ENCODE measurements at places on chromosomes 3 and 15. TPM values are rescaled to one million over a fixed set of nuclear protein-coding genes. Genes with fewer than 3 reads are reported as not detected.
A peak's percentile ranks its signal among the peaks of the same experiment; 100 is the strongest.

The HTR3C gene
- not detected for total RNA-seq

The PCLAF gene
- total RNA-seq = not detected

The MAP6D1 gene
- total RNA-seq = 1.1 TPM

The FBN1 gene
- total RNA-seq = 135 TPM

The TM6SF1 gene
- 7.8 TPM for total RNA-seq

The SH3GL3 gene
- total RNA-seq = 0.67 TPM

The GCSAM gene
- total RNA-seq = 0.22 TPM

The ARHGEF3 gene
- total RNA-seq = 27.5 TPM

The TNFAIP8L3 gene
- 10.8 TPM for total RNA-seq

The GPR149 gene
- not detected for total RNA-seq

The STAC gene
- total RNA-seq = 4.4 TPM

The MINAR1 gene
- 0.98 TPM for total RNA-seq

The GMNC gene
- total RNA-seq = not detected

The KY gene
- total RNA-seq = 3.3 TPM

The GLCE gene
- total RNA-seq = 16.5 TPM

The CCDC13 gene
- 3.1 TPM for total RNA-seq

The RLBP1 gene
- total RNA-seq = not detected

The IL16 gene
- total RNA-seq = 54.0 TPM

The BAHD1 gene
- total RNA-seq = 17.2 TPM

GRCh38 chr3:51675201-51675611 is 4.2 kb downstream of the TEX264 start:
- DNase-seq = peak; percentile 6

DNA sequence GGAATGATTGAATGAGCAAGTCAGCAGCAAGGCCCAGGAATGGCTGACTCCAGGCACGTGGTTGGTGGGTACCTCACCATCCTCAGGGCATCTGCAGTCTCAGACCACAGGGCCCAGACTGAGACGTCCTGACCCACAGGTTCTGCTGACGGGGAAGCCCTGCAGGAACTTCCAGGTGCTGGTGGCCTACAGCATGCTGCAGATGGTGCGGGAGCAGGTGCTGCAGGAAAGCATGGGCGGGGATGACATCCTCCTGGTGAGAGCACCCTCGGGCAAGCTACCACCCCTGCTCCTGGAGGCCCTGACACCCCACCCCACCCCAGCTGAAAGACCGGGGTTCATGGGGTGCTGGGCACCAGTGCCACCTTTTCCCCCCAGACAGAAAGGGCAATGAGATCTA is 14.1 kb downstream of the TBC1D21 start:
- DNase-seq = peak; percentile 37

GRCh38 chr3:143152043-143152442 is 32.5 kb downstream of the CHST2 start:
- DNase-seq = no peak

GRCh38 chr3:138620431-138620830 is 11.9 kb downstream of the FAIM start:
- no peak for DNase-seq

DNA sequence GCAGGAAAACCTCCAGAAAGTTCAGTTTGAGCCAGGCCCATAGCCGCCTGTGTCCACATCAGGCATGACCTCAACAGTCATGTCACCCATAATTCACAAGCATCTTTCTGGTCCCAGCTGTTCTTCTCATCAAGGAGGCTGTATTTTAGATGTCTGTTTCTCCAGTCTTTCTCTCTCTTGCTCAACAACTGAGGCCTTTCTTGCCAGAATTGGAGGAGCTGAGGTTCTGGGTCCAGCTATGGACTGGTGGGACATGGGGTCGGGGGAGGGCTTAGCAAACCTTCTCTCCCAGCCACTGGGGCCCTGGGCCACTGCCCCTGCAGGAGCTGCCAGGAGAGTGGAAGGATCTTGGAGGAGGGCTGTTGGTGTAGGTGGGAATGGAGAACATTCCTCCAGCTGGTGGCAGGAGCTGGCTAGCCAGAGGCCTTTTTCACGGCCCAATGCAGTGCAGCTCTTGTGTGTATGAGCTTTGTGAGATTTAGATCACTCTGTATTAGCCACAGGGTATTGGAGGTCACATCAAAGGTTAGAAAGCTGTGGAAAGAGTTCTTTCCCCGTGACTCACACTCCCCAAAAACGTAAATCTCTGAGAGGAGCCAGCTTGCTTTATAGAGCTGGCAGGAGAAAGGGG is 23.5 kb downstream of the MAGEF1 start:
- no peak for DNase-seq

DNA sequence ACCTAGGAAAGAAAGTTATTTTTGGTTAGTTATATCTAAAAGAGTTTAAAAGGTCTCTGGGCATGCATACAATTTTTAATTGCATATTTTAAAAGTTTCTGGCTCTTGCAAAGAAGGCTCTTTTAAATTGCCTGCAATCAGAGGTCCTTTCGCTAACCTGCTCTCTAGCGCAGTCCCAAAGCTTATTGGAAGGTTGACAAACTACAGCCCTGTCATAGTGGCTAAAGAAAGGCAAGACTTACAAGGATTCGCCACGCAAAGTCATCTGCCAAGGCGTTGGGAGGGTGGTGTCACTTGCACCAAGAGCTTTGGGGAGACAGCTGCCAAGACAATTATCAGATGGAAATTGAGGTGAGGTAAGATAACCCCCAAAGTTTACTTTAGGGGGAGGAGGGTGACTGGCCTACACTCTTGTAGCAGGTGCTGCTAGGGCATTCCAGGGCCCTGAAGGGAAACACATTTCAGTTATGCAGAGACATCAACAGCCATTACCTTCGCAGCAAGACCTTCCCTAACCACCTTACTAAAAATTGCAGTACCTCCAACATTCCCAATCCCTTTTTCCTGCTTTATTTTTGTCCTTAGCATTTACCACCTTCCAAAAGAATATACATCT is 606.2 kb downstream of the MAGI1 start:
- no peak for DNase-seq

DNA sequence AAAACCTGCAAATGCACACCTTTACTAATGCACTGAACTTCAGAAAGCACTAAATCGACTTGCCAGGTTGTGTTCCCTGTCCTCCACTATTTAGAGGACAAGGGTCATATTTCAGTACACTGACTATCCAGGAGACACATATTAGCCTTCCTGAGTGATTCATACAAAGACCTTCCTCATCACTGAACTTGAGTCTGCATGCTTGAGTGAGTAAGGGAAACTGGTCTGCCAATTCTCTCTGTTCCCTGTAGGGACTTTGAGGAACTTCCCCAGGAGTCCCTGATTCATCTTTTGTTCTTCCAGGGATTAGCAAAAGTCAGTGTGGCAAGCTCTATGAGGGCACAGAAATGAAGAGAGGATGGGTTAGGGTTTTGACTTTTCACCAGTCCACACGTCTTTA is 565.9 kb downstream of the PDCD6IP start:
- no peak for DNase-seq

GRCh38 chr3:138690036-138690435 is 81.5 kb downstream of the FAIM start:
- no peak for DNase-seq

DNA sequence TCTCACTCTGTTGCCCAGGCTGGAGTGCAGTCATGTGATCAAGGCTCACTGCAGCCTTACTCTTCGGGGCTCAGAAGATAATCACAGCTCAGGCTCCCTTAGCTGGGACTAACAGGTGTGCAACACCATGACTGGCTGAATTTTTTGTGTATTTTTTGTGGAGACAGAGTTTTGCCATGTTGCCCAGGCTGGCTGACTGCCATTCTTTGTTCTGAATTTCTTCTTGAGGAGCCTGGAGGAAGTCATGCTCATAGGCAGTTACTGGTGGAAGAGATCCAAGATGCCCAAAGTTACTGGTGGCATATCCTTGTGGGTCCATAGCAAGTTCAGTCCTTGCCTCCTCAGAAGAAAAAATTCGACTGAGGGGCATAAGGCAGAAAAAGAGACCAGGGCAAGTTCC is 16.6 kb upstream of the UBP1 start:
- DNase-seq = no peak

GRCh38 chr3:186264608-186265400 is 97.2 kb downstream of the DGKG start:
- no peak for DNase-seq

- no peak for DNase-seq
Measured at GRCh38 chr15:98753726-98754656, 105.7 kb downstream of the IGF1R start.

DNA sequence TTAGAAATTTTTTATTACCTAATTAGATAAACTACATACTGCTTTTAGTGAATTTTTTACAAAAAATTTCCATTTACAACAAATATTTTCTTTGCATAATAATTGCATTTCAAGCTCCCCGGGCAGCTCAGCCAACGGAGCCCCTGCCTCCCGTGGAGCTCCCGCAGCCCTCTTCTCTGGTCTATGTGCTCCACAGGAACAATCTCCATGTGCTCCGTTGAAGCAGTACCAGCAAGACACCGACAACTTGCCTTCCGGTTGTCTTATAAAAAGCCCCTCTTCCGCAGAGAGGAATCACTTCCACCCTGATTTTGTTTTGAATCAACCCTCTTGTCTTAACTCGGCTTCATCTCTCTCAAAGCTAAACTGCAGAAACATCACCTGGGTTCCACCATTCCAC is 46.9 kb upstream of the CHD2 start:
- no peak for DNase-seq

DNA sequence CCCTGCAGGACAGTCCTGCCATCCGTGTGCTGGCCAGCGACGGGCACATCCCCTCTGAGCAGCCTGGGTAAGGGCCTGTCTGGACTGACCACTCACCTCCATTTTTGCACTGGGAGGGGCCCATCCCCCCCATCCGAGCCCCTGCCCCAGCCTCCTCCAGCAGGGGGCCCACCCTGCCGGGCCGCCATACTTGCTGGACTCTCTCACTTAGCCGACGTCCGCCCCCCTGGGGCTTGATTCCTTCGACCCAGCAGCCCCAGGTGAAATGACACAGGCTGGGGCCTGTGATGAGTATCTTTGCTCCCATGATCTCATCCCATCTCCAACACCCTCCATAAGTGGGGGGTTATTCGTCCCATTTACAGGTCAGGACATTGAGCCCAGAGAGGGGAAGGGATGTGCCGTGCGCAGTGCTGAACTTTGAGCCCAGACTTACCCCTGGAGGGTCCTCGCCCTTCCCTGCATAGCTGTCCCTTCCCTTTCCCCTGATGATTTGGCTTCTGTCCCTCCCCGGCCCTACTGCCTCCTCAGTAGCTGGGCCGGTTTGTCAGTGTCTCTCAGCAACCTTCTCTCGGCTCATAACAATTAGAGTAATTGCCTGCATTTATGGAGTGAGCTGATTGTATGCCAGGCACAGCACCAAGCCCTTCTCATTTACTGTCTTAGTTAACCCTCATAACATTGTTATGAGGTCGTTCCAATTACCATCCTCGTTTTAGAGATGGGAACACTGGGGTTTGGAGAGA is 4.2 kb downstream of the LMAN1L start:
- no peak for DNase-seq

DNA sequence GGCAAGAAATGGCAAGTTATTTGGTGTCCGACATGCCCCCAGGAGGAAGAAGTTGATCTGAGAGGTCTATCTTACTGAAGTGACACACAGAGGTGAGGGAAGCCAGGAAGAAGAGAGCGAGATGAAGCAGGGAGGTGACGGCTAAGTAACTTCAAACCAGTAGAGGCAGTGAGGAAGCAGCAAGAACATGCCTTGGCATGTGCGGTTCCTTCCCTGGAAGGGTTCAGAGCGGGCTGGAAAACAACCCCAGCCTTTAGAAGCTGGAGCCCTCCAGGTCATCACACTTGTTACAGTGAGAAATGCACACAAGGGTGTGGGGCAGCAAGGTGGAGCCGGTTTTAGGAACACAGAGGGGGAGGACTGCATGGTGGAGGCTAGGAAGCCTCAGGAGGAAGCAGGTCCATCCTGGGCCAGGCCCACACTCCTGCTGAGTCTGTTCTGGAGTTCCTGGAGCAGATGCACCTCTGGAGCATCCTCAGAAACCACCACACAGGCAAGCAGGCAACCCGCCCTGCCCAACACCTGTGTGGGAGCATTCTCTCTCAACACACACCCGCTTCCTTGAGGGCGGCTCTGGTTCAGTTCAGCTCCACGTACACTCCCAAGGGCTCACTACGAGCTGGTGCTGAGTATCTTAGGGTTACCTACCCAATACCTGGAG is 47.1 kb downstream of the POC1A start:
- no peak for DNase-seq

DNA sequence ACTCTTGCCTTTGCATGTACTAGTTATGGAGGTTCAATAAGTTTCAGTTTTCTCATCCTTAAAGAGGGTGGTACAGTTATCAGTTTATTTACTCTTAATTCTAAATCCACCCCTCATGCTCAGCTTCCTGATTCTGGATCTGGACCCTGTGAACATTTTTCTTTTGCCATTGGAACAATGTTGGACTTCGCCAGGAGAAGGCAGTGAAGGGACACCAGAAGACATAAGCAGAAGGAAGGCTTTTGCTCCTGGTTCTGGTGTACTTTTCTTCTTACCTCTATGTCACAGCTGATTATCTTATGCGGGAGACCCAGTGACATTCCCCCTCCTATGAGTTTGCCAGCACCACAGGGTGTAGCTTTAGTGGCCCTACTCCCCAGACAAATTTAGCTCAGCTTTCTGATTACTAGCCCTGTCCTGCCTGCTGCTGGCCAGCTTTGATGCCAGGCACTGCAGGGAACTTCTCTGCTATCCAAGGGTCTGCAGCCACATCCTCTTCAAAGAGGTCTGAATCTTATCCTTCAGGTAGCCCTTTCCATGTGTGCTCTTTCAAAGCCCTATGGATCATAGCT is 466.3 kb upstream of the EPHA3 start:
- no peak for DNase-seq

GRCh38 chr3:174614036-174614435 is 245.1 kb upstream of the NAALADL2 start:
- no peak for DNase-seq

DNA sequence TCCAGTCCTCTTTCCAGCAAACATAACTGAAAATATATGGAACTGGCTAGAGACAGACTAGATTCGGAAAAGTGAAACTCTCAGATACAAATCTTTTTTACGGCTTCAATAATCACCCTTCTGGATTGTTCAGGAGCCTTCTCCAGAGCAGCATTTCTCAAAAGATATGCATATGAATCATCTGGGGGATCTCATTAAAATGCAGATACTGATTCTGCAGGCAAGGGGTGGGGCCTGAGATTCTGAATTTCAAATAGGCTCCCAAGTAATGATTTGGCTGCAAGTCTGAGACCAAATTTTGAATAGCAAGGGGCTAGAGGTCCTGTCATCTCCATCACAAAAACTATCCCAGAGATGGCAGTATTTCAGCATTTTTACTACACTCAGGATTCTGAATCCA is 165.4 kb downstream of the CTNNB1 start:
- DNase-seq = no peak

DNA sequence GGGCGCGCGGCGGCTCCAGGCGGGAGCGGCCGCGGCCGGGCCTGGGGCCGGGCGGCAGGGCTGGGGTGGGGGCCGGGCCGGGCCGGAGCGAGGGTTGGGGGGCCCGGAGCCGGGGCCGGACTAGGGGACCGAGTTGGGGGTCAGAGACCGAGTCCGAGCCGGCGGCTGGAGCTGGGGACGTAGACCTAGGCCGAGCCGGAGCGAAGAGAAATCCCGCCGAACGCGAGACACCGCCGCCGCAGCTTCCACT is 37.3 kb downstream of the HMCES start:
- DNase-seq = no peak

GRCh38 chr3:54123776-54124196 is 1.4 kb downstream of the CACNA2D3 start:
- no peak for DNase-seq

- DNase-seq = no peak
Measured at GRCh38 chr3:52834871-52835501, at the start of gene MUSTN1. Gene MUSTN1 (minus strand): TSS chr3:52835019. CDS start chr3:52834948, 71 bp downstream.

Data from sciatic nerve (tissue), 2 donors.